ENCODE measurements at places on chromosomes 12 and 14.

DNA sequence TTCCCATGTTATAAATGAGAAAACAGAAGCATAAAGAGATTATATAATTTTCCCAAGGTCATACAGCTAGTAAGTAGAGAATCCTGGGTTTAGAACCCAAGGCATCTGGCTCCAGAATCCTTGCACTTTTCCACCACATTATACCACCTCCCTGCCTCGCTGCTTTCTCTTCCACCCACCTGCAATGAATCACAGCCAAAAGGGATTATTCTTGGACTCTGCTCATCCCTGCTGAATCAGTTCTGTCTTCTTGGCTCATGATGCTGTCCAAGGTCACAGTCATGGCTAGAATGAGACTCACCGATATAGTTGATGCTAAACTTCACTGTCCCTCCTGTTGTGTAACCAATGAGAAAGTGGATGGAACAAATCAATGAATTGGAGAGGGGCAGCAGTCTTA is 356.6 kb downstream of the FUT8 start:
- no peaks in the 10 kb centered on the region for H3K27me3 ChIP-seq
- no peaks in the 10 kb centered on the region for H3K36me3 ChIP-seq
- H3K4me1 ChIP-seq: no peaks in the 10 kb centered on the region
- DNase-seq: no peak

DNA sequence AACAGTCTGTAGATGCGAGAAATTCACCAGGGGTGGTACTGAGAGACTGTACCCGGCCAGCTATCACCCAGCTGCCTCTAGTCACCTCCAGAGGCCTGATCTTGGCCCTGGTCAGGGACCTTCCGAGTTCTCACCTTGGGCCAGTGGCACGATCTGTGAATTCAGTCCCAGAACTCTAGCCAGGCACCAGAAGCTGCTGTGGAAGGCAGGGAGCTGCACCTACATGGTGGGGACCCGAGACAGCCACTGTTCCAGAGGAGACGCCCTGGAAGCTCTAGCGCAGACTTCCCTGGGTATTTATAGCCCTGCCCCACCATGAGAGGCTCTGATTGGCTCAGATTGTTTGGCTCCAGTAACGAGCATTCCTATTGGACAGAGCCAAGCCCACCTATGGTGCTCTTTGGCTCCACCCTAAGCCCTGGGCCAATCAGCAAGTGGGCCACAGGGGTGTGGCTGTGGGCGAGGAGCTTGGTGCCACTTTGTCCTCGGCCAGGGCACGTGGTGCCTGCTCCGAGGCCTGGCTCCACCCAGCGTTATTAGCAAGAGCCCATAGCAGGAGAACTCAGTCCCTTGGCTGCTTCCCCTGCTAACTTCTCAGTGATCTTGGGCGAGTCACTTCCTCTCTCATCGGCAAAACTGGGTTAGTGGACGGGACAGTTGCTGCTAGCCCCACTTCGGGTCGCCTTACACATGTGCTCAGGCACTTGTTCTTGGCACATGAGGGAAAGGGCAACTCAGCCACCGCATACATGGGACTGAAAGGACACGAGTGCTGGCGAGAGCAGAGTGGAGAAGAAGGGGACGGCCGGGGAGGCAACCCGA is 89.0 kb upstream of the BCL11B start:
- H3K4me1 ChIP-seq: no peaks in the 10 kb centered on the region
- H3K27me3 ChIP-seq: no peaks in the 10 kb centered on the region
- H3K36me3 ChIP-seq: no peaks in the 10 kb centered on the region
- DNase-seq: no peak
- H3K27ac ChIP-seq: no peak overlapping the region

DNA sequence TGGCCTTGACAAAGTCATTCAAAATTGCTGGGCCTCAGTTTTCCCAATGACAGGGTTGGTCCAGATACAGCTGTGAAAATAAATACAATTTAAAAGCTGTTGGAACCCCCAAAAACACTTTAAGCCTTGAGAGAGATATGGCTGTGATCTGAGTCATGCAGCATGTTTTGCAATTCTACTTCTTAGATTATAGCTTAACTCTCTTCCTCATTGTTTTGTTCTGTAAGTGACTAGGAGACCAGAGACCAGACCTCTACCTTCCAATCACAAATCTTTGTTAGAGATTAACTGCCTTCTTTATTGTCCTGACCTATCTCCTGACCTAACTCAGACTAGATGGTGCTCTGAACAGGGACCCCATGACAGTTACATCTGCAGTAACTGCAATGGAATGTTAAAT is 198.1 kb downstream of the STXBP6 start:
- no peaks in the 10 kb centered on the region for H3K4me1 ChIP-seq
- no peak for DNase-seq
- no peaks in the 10 kb centered on the region for H3K27me3 ChIP-seq
- no peaks in the 10 kb centered on the region for H3K36me3 ChIP-seq
- H3K27ac ChIP-seq: no peak overlapping the region
- H3K4me3 ChIP-seq: no peak overlapping the region

DNA sequence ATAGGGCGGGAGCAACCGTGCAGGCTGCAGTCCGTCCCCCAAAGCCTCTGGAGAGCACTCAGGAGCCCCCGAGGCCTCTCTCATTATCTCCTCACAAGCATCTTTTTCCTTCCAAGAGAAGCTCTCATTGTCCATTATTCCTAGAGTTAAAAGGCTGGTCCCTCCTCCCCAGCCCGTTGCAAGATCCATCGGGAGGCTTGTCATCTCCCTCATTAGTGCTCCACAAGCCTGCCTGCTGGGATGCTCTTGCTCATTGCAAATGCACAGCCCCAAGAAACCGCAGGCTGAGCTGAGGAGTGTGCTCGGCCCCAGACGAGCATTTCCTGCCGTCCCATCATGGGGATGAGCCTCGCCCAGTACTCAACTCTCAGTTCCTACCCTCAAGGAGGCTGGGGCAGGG is 23.3 kb downstream of the NUAK1 start:
- peaks cover 22% of the 10 kb centered on the region for H3K4me1 ChIP-seq
- H3K27me3 ChIP-seq: no peaks in the 10 kb centered on the region
- no peak overlapping the region for H3K27ac ChIP-seq
- no peak for DNase-seq
- H3K36me3 ChIP-seq: no peaks in the 10 kb centered on the region

DNA sequence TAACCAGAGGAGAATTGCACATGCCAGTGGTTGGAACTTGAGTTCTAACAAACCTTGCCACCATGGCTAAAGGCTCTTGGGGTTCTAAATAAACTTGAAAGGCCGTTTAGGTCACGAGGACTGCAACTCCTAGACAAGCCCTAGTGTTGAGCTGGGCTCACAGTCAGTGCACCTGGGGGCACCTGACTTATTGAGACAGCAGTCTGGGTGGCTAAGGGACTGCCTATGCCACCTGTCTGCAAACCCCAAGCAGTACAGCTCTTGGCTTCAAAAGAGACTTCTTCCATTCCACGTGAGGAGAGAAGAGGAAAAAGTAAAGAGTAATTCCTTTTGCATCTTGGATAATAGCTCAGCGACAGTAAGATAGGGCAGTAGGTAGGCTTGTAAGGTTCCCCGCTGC is 765.6 kb upstream of the FOXG1 start:
- no peak for DNase-seq
- H3K4me1 ChIP-seq: no peaks in the 10 kb centered on the region
- H3K27ac ChIP-seq: no peak overlapping the region
- no peaks in the 10 kb centered on the region for H3K27me3 ChIP-seq
- H3K4me3 ChIP-seq: no peak overlapping the region

DNA sequence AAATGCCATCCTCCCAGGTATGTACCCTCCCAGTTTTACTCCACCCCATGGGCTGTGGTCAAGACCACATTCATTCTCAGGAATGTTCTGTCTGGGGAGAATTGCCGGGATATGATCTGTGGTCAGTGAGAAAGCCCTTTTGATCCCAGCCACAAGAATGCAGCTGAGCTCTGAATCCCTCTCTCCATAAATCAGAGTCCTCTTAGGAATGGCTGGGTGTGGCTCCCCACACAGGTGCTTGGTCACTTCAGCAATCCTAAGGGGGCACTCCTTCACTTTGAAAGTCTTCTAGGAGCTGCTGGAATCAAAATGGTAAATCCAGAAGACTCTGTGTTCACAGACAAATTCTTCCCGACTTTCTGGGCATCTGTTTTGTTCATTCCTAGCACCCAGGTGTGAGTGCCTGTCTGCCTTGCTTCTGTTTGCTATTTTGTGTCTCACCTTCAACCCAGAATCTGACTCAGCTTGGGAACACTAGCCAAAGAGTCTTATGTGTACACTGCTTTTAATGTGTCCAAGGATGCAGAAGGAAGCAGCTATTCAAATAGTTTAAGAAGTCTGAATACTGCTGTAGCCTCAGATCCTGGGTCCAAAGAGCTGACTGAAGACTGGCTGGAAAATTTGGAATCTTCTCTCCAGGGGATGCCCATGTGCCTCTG is 144.6 kb upstream of the CDKN3 start:
- no peak overlapping the region for H3K4me3 ChIP-seq
- peak; percentile 76 for DNase-seq
- H3K4me1 ChIP-seq: peaks cover 2% of the 10 kb centered on the region
- no peaks in the 10 kb centered on the region for H3K27me3 ChIP-seq
- H3K36me3 ChIP-seq: no peaks in the 10 kb centered on the region

- H3K27me3 ChIP-seq: no peaks in the 10 kb centered on the region
- H3K27ac ChIP-seq: peak overlapping the region; percentile 73
- H3K4me1 ChIP-seq: peaks cover 23% of the 10 kb centered on the region
- H3K4me3 ChIP-seq: no peak overlapping the region
- DNase-seq: no peak
- no peaks in the 10 kb centered on the region for H3K36me3 ChIP-seq
Observed at GRCh38 chr14:58755031-58755925, 117.5 kb downstream of the DACT1 start.

DNA sequence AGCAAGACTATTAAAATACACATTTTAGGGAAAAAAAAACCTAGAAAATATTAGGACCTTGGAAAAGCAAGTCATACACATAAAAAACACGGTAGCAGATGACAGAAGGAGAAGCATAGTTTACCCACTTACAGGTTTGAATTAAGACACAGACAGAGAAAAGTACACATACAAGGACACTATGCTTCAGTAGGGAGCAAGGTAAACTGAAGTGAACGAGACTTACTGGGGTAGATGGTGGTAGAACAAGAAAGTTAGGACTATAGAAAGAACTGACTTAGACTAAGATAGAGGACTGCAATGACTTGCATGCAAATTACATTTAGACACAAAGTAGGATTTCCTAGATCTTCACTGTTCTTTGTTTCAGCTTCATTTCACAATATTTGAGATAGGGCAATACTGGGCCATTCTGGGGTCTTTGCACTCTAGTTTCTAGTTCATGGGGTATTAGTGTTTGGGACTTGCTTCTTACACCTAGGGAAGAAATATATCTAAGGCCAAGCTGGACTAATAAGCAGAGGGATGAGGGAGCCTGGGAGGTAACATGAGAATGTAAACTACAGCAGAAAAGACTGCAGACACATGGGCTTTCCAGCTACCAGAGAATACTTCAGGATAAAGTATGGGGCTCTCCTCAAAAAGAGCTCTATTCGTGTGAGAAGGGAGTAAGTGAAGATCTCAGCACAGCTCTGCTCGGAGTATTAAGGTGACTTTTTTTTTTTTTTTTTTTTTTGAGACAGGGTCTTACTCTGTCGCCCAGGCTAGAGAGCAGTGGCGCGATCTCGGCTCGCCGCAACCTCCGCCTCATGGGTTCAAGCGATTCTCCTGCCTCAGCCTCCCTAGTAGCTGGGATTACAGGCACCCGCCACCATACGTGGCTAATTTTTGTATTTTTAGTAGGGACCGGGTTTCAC is 27.7 kb upstream of the STAC3 start:
- peaks cover 25% of the 10 kb centered on the region for H3K36me3 ChIP-seq
- H3K27ac ChIP-seq: no peak overlapping the region
- H3K27me3 ChIP-seq: no peaks in the 10 kb centered on the region
- no peaks in the 10 kb centered on the region for H3K4me1 ChIP-seq

DNA sequence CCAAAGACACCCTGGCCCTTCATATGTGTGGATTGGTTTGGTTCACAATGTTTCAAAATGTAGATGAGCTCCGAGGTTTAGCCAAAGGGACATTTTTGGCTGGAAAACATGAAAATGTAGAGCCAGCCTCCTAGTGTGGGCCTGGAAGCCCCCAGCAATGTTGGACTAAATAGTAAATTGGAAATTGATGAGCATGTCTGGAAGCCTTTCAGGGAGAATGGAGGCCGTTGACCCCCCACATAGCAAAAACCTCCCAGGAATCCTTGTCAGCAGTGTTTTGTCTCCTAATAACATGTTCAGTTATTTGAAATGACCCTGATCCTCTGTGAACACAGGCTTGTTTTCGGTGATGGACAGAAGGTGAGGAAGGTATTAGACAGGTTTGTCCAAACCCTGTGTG is 65.1 kb upstream of the TBX3 start:
- no peak overlapping the region for H3K4me3 ChIP-seq
- H3K36me3 ChIP-seq: no peaks in the 10 kb centered on the region
- peaks cover 31% of the 10 kb centered on the region for H3K4me1 ChIP-seq

DNA sequence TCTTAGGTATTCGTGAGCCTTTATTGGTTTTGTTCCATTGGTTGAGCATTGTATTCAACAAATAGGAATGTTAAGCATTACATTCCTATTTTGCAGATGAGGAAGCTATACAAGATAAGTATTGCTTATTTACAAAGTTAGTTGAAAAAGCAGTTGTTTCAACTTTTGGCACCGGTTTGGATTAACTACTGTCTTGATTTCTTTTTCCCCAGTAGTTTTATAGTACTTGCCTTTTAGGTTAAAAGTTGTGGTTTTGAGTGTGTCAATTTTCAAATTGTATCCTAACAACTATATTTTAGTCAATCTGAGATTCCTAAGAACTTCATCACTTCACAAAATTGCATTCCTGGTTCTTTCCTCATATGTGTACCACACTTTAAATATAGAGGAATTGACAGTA is 23.8 kb upstream of the MBIP start:
- no peak overlapping the region for H3K27ac ChIP-seq
- peaks cover 7% of the 10 kb centered on the region for H3K27me3 ChIP-seq
- H3K4me3 ChIP-seq: no peak overlapping the region

- no peak for DNase-seq
- no peaks in the 10 kb centered on the region for H3K4me1 ChIP-seq
- H3K4me3 ChIP-seq: no peak overlapping the region
- H3K36me3 ChIP-seq: no peaks in the 10 kb centered on the region
Observed at GRCh38 chr14:92258934-92259333, 64.0 kb upstream of the SLC24A4 start.

DNA sequence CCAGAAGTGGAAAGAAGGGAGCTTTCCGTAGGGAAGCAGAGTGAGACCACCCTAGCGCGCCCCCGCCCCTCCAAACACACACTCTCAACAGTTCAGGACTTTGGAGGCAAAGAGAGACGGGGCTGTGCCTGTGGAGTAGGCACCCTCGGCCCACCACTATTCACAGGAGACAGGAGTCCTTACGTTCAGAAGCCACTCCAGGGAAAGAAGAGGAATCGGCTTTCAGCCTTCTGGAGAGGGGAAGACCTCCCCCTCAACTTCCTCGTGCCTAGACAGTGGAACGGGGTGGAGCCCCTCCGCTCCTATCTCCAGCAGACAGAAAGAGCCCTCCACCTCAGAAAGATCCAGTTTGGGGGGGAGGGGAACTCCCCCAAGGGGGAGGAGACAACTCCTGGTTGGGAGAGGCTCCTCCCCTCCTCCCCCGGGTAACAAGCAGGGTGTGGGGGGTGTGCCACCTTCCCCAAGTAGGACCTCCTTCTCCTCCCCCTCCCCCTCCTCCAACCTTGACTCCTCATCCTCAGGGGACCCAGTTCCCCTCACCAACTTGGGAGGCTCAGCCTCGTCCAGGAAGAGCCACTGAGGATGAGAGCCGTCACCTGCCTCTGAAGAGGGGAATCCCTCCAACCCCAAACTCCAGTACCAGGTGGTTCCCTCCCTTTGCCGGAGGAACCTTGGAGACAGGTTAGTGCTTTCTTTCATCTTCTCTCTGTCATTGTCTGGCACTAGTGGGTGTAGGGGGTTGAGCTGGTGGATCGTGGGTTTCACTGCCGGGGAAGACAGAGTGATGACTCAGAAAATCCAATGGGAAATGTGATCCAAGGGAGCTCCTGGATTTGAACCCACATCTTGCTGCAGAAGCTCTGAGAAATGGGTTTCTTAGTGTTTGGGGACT is 883 bp downstream of the FOXJ2 start:
- H3K27me3 ChIP-seq: no peaks in the 10 kb centered on the region
- H3K27ac ChIP-seq: peak overlapping the region; percentile 96
- DNase-seq: peak; percentile 40
- peak overlapping the region; percentile 90 for H3K4me3 ChIP-seq
